ENCODE measurements at places on chromosomes 3 and 15.

DNA sequence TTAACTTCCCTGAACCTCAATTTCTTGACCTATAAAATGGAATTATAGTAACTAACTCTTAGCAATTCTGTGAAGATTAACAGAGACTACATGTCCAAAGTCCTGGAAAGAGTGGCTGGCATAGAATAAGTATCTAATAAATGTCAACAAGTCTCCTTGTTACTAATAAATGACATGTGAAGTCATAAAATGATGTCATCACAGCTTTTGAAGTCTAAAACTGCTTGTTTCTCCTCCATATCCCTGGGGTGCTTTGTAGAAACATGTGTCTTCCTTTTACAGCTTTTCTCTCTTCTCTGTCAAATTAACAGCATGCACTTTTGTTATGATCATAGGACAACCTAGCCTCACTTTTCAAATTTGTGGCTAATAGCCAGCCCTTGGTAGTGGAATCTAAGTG lies 510.2 kb downstream of the NTRK3 start:
- no peak overlapping the region for H3K27ac ChIP-seq
- H3K27me3 ChIP-seq, result no peaks in the 10 kb centered on the region
- DNase-seq, result no peak
- H3K4me1 ChIP-seq, result no peaks in the 10 kb centered on the region

GRCh38 chr3:11305509-11305908 lies 33.3 kb downstream of the ATG7 start:
- peaks cover 7% of the 10 kb centered on the region for H3K36me3 ChIP-seq
- no peaks in the 10 kb centered on the region for H3K27me3 ChIP-seq
- no peaks in the 10 kb centered on the region for H3K4me1 ChIP-seq
- no peak overlapping the region for H3K27ac ChIP-seq

DNA sequence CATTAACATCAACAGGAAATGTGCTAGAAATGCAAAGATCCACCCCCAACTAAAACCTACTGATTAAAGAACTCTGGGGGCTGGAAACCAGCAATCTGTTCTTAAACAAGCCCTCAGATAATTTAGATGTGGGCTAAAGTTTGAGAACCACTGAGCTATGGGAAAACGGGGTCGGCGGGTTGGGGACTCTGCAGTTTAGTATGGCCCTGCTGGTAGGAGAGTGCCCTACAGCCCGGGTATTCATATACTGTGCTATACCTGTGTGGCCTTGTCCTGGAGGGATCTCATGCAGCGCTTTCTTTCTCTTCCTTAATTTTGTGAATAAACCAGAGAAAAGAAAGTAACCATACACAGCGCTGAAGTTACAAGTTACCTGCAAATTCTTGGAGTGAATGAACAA lies 189.7 kb upstream of the GBE1 start:
- no peaks in the 10 kb centered on the region for H3K27me3 ChIP-seq
- no peaks in the 10 kb centered on the region for H3K36me3 ChIP-seq
- H3K27ac ChIP-seq, result no peak overlapping the region
- H3K4me3 ChIP-seq, result no peak overlapping the region

GRCh38 chr3:141529717-141530414 lies 43.0 kb downstream of the RASA2 start:
- H3K36me3 ChIP-seq, result no peaks in the 10 kb centered on the region
- H3K27ac ChIP-seq, result no peak overlapping the region
- no peaks in the 10 kb centered on the region for H3K27me3 ChIP-seq
- DNase-seq, result no peak
- H3K4me1 ChIP-seq, result peaks cover 3% of the 10 kb centered on the region

- no peaks in the 10 kb centered on the region for H3K36me3 ChIP-seq
- H3K4me3 ChIP-seq, result no peak overlapping the region
- no peak for DNase-seq
- H3K4me1 ChIP-seq, result no peaks in the 10 kb centered on the region
- no peak overlapping the region for H3K27ac ChIP-seq
Measured at GRCh38 chr15:98781838-98782237, 133.5 kb downstream of the IGF1R start.

- no peak overlapping the region for H3K27ac ChIP-seq
- DNase-seq, result peak; percentile 77
- H3K36me3 ChIP-seq, result no peaks in the 10 kb centered on the region
- H3K4me3 ChIP-seq, result no peak overlapping the region
Measured at GRCh38 chr15:56871185-56871584, 47.3 kb upstream of the TCF12 start.

DNA sequence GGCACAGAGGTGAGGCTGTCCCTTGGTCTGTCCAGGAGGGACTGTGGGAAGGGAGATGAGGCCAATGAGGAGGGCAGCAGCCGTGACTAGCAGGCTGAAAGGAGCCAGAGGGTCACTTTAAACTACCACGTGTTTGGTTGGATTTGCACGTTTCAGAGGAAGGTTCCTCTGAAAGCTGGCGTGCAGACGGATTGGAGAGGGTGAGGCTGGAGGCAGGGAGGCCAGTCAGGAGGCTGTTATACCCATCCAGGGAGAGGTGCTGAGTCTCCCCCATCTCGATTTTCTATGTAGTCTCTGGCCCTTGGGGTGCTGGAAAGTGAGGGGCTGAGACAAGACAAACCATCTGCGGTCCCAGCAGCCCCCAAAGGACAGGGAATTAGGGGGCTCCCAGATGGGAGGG lies 60.0 kb upstream of the SLC6A1 start:
- H3K4me3 ChIP-seq, result no peak overlapping the region
- DNase-seq, result no peak
- H3K36me3 ChIP-seq, result no peaks in the 10 kb centered on the region

DNA sequence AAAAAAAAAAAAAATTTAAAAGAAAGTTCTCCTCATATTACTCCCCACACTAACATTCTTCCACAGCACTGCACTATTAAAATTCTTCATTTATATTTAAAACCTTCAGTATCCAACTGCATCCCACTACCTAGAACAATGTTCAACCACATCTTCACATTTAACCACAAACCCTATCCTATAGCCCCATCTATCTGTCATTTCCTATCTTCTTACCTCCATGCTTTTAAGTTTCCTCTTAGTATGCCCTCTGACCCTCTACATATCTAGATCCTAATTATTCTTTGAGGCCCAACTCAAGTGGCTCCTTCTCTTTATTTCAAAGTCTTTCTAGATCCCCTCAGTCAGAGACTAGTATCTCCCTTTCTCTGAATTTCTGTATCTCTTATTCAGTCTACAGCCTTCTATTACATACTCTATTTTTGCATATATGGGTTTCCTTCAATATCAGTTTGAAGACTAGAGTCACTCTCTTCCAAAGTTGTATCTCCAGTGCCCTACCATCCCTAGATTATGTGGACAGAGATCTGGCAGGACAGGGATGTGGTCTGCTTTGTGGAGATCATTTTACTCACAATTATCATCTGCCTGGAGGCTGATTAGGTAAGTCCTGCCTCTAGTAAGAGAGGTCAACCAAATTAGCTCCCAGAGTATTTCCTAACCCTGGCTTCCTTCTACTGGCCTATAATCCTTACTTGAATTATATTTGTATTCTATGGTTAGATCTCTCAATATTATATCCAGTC lies 1.4 kb downstream of the CIAO2A start:
- H3K27me3 ChIP-seq, result no peaks in the 10 kb centered on the region
- peaks cover 5% of the 10 kb centered on the region for H3K36me3 ChIP-seq
- DNase-seq, result no peak
- H3K4me1 ChIP-seq, result peaks cover 2% of the 10 kb centered on the region
- no peak overlapping the region for H3K27ac ChIP-seq
- no peak overlapping the region for H3K4me3 ChIP-seq

GRCh38 chr3:86984271-86984670 lies 6.7 kb downstream of the VGLL3 start:
- no peaks in the 10 kb centered on the region for H3K27me3 ChIP-seq
- H3K36me3 ChIP-seq, result no peaks in the 10 kb centered on the region
- peak; percentile 65 for DNase-seq
- peak overlapping the region; percentile 11 for H3K4me3 ChIP-seq

DNA sequence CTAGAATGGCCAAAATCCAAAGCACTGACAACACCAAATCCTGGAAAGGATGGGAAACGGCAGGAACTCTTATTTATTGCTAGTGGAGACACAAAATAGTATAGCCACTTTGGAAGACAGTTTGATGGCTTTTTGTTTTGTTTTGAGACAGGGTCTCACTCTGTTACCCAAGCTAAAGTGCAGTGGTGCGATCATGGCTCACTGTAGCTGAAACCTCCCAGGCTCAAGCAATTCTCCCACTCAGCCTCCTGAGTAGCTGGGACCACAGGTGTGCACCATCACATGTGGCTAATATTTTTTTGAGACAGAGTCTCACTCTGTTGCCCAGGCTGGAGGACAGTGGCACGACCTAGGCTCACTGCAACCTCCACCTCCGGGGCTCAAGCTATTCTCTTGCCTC lies 27.3 kb upstream of the GPR160 start:
- DNase-seq, result no peak
- no peaks in the 10 kb centered on the region for H3K27me3 ChIP-seq
- no peak overlapping the region for H3K4me3 ChIP-seq

DNA sequence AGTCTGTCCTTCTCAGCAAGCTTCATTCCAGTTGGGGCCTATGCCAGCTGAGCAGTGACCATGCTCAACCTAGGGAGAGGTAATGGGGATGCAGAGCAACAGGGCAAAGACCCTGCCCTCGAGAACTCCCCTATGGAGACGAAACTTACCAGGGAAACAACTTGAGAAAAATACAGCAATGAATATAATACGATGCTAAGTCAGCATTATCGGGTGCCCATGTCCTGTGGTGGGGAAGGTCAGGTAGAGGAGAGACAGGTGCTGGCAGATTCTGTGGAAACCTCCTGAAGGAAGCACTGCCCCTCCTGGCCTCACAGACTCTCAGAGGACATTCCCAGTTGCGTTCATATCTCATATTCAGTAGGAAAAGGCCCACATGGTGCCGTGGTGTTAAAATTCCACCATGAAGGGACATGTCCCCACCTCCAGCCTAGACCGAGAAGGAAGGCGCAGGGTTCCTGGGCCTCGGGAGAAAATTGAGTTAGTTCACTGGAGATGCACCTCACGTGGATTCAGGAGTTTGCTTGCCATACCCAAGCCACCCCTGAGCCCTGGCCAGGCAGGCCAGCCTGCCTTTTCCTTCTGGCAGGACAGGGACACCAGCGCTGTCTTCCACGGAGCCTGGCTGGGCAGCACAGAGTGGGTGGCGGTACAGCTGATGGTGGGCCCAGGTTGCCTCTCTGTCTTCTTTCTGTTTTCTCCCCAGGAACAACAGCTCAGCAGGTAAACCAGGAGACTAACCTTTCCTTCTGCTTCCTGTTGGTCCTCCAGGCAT lies 62.4 kb downstream of the BOC start:
- no peak overlapping the region for H3K4me3 ChIP-seq
- DNase-seq, result no peak
- H3K4me1 ChIP-seq, result peaks cover 6% of the 10 kb centered on the region
- H3K27me3 ChIP-seq, result no peaks in the 10 kb centered on the region
- no peak overlapping the region for H3K27ac ChIP-seq

GRCh38 chr3:45078910-45079522 lies 52.9 kb downstream of the CLEC3B start:
- no peak overlapping the region for H3K27ac ChIP-seq
- H3K4me3 ChIP-seq, result no peak overlapping the region
- H3K27me3 ChIP-seq, result no peaks in the 10 kb centered on the region
- H3K4me1 ChIP-seq, result no peaks in the 10 kb centered on the region

- no peaks in the 10 kb centered on the region for H3K27me3 ChIP-seq
- H3K27ac ChIP-seq, result no peak overlapping the region
- DNase-seq, result no peak
- H3K4me1 ChIP-seq, result peaks cover under 1% of the 10 kb centered on the region
- no peaks in the 10 kb centered on the region for H3K36me3 ChIP-seq
Measured at GRCh38 chr3:66015841-66016240, 22.9 kb downstream of the MAGI1 start.

GRCh38 chr3:16335333-16335732 lies 70.3 kb downstream of the OXNAD1 start:
- DNase-seq, result no peak
- no peaks in the 10 kb centered on the region for H3K27me3 ChIP-seq
- H3K4me1 ChIP-seq, result peaks cover 9% of the 10 kb centered on the region
- H3K4me3 ChIP-seq, result no peak overlapping the region

GRCh38 chr3:195735036-195735695 lies 14.4 kb downstream of the MUC20 start:
- no peaks in the 10 kb centered on the region for H3K36me3 ChIP-seq
- no peak for DNase-seq
- H3K4me1 ChIP-seq, result no peaks in the 10 kb centered on the region
- no peak overlapping the region for H3K4me3 ChIP-seq

- H3K4me3 ChIP-seq, result no peak overlapping the region
- no peaks in the 10 kb centered on the region for H3K36me3 ChIP-seq
- no peak overlapping the region for H3K27ac ChIP-seq
- no peaks in the 10 kb centered on the region for H3K27me3 ChIP-seq
- H3K4me1 ChIP-seq, result peaks cover 6% of the 10 kb centered on the region
Measured at GRCh38 chr3:157097198-157097597, 62.7 kb downstream of the CCNL1 start.

DNA sequence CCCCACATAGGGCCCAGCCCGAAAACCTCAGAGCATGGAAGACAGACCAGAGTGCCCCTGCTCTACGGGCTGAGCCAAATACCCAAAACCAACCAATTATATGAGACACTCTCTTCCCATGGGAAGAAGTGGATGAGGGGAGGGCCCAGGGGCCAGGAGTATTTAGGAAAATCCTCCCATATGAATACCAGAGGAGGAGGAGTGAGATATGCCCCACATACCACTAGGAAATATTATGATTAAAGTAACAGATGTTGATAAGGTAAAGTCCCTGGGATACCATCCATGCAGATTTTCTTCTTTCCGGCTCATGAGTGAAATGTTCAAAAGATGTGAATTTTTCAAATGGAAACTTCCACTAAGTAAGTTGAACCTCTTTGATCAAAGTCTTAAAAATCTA lies 50.4 kb downstream of the MESD start:
- H3K27ac ChIP-seq, result no peak overlapping the region
- peaks cover 25% of the 10 kb centered on the region for H3K36me3 ChIP-seq
- no peaks in the 10 kb centered on the region for H3K27me3 ChIP-seq

DNA sequence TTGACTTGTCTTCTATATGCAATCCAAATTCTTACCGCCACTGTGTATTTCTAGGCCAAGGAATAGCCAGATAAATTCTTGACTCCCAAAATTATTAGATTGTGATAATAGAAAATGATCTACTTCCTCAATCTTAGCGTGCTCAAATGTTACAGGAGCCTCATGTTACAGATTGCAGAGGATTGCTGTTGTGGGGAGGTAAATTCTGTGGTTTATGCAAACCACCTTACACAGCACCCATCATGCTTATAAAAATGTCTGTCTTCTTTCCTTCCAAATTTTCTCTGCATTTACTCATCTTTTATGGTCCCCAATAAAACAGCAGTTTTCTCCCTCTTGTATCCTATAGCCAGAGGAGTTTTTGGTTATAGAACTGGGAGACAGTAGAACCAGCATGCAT lies 420.2 kb upstream of the ROBO1 start:
- no peaks in the 10 kb centered on the region for H3K27me3 ChIP-seq
- H3K36me3 ChIP-seq, result no peaks in the 10 kb centered on the region
- H3K4me3 ChIP-seq, result no peak overlapping the region
- peak; percentile 20 for DNase-seq
- no peak overlapping the region for H3K27ac ChIP-seq

- H3K4me3 ChIP-seq, result no peak overlapping the region
- H3K27me3 ChIP-seq, result no peaks in the 10 kb centered on the region
- H3K36me3 ChIP-seq, result no peaks in the 10 kb centered on the region
- H3K27ac ChIP-seq, result no peak overlapping the region
Measured at GRCh38 chr15:58147171-58147611, 9.0 kb downstream of the AQP9 start.
